ENCODE measurements at places on chromosomes 1 and 21.

DNA sequence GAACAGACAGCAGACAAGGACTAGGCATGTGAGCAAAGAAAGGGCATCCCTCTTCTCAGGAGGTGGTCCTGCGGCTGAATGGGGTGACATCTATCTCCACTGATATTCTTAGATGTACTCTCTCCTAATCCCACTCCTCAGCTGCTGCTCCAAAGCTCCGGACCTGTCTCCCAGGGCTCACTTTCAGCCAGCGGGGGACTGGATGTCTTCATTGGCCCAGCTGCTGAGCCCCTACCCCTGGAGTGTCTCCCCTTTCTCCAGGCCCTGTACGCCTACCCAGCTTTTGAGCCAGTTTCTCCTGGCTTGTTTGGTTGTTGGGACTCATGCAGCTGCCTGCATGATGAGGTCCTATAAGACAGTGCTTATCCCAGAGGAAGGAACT lies 28.8 kb upstream of the CSF1 start:
- no peak for DNase-seq

- peak; percentile 42 for DNase-seq
Observed at GRCh38 chr1:55476445-55477015, 261.4 kb upstream of the USP24 start.

GRCh38 chr1:168243636-168244212 lies 17.9 kb downstream of the SFT2D2 start:
- no peak for DNase-seq

GRCh38 chr1:155019377-155020245 lies 14.0 kb downstream of the DCST2 start:
- DNase-seq = no peak

GRCh38 chr1:67987046-67987799 lies 63.2 kb downstream of the DIRAS3 start:
- DNase-seq = peak; percentile 96

- DNase-seq = no peak
Observed at GRCh38 chr1:176172215-176172614, 34.9 kb downstream of the COP1 start.

- no peak for DNase-seq
Observed at GRCh38 chr1:228999446-229000170, 264.3 kb downstream of the RHOU start.

DNA sequence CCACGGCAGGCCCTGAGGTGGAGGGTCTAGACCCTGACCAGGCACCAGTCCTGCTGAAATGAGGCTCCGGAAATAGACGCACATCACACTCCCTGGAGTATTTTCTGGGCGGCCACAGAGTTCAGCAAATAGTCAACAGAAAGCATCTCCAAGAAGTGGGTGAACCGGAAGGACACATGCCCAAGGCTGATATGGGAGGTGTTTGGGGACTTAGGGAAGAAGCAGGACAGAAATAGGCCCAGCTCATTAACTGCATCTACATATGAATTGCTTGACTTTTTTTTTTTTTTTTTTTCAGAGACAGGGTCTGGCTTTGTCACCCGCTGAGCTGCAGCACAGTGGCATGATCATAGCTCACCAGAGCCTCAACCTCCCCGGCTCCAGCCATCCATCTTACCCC lies 36.5 kb upstream of the GPR157 start:
- DNase-seq = no peak

GRCh38 chr1:32334864-32335534 lies 1.0 kb downstream of the MARCKSL1 start:
- DNase-seq = peak; percentile 57

DNA sequence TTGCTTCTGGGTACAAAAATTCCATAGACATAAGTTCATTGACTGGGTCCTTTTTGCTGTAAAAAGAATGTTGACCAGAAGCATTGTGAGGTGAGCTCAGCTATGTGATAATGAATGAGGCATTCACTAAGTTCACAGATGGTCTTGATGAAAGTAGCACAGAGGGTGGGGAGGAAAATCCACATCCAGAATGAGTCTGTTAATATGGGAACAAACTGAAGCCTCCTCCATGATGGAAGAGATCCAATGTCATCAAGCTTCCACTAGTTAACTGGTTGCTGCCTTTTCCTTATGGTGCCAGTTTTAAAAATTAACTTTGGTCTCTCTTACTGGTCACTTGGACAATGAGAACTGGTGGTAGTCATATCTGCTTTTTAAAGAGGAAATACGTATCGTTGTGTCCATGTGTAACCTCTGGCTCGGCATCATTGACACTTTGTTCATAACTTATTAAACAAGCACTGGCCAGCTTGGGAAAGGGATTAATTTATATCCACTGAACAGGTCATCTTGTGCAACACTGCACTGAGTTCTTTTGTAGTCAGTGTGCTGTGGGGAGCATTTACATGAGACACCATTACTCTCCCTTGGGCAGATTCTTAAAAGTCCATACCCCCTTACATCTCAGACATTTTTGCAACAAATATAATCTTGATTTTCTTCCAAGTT lies 88.6 kb downstream of the ADAMTS1 start:
- peak; percentile 91 for DNase-seq

- peak; percentile 8 for DNase-seq
Observed at GRCh38 chr1:205012391-205013140, 30.4 kb upstream of the CNTN2 start.

- DNase-seq = no peak
Observed at GRCh38 chr1:198079432-198079951, 77.3 kb upstream of the NEK7 start.

DNA sequence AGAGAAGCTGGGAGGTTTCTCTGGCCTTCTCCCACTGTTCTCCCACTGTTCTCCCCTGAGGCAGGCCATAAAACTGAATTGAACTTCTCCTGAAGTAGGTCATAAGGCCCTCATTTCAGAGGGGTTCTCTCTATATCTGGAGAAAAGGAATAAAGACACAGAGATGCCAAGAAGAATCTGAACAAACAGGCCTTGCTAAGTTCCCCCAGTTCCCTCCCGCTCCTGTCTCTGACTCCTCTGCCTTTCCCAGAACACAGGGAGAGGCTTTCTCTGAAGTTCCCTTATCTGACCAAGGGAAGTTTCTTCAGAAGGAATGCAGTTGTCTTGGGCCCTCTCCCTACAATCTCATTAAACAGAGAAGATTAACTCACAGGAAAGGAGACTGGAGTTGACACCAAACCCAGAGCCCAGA lies 83.4 kb downstream of the SLC16A1 start:
- no peak for DNase-seq

GRCh38 chr1:207019161-207019560 lies 13.4 kb downstream of the C1orf116 start:
- no peak for DNase-seq

- peak; percentile 71 for DNase-seq
Observed at GRCh38 chr1:110477041-110477440, 26.1 kb downstream of the PROK1 start.

- peak; percentile 78 for DNase-seq
Observed at GRCh38 chr1:54950369-54951163, 29.9 kb upstream of the TMEM61 start.

DNA sequence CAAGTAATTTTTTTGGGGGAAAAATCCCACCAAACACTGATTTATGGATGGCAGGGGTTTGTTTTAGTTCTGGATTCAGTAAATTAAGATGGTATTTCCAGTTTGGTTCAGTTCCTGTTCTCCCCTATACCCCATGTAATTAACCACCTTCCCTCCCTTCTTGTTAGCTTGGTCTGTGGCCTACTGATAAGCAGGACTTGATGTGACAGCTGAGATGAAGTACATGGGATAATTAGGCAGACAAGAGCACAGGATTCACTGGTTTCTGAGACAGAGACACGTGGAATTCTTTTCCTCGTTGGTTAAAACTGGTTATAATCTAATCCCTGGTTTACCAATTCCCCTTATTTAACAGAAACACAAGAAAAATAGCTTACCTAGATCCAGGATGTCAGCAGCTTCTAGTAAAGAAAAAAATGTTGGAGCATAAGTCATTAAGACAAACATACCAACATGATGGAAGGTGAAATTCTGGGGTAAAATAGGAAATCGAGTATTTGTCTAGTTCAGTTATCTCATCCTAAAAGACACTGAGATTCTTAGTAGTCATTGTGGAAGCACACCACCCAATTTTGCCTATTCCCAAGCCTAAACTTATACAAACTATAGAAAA lies 81.5 kb downstream of the SCMH1 start:
- no peak for DNase-seq

DNA sequence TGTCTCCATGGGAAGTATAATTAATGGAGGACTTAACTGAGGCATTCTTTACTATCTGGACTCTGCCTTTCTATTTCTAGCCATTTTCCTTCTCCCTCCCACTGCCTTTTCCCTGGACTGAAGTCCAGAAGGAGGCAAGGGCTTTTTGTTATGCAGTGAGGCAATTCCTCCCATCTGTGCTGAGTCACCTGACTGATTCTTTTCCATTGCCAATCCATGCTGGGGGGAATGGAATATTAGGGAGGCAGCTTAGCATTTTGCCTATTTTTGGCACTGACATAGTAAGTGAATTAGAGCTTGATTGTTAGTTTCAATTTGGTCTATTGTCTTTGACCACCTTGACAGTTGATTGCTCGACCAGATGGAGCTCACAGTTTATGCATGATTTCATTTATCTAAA lies 1000.6 kb upstream of the PRMT6 start:
- no peak for DNase-seq

DNA sequence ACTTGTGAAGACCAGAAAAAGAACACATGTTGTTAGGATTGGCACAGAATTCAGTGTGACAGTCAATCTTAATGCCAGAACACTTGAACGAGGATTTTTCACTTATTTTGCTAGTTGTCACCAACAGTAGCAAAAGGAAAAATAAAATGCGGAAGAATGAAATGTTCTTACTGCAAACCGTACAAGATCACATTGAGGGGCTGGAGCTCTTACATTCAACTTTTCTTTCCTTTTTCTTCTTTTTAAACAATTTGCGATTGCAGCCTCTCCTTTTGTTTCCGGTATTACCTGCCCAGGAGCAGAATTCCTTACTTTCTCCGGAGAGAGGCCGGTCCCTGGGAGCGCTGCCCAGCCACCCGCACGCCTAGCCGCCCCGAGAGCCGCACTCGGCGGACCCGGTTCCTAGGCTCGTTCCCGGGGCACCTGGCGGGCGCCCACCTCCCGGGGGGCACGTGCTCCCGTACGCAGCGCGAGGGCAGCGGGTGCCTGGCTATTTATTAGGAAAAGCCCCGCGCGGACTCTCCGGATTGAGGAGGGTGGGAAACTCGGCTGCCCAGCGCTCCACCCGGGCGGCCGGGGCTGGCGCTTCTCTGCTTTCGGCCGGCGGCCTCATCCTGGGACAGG lies 1.2 kb upstream of the CAMTA1 start:
- no peak for DNase-seq

DNA sequence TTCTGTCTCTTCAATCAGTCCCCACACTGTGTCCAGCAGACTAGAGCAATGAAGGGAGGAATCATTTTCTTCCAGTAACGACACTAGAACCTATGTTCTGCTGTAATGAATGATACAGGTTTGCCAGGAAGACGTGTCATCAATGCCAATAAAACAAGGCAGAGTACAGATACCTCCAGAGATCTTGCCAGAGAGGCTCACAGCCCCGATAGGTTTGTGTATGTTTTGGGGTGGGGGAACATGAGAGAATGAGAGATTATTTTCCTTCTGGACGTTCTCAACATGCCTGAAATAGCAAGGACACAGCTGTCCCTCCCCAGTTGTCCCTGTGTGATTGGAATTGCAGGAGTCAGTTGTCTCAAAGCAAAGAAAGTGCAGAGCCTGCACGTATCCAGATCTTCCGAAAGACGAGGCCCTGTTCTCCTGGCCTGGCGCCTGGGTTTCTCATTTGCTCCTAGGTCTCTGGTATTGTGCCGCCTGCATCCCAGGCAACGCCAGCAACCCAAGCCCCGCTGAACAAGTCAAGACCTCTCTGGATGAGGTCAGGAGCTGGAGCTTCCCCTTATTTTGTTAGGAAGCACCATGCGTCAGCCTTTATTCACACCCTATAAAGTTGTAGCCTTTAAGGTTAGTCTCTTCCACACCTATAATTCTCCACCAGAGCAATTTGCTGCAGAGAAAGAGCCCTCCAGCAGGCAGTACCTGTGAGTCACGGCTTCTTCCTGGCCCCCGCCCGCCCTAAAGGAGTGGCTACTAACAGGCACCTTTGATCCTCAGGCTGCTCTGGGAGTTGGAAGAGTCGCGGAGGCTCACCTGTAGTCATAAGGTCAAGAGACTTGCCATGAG lies 130.5 kb downstream of the TOMM20 start:
- no peak for DNase-seq

- peak; percentile 33 for DNase-seq
Observed at GRCh38 chr1:59514061-59514909, 217.4 kb downstream of the FGGY start.

- DNase-seq = no peak
Observed at GRCh38 chr1:98672189-98672588, 10.7 kb downstream of the SNX7 start.
